GM04504 (cell line): ENCODE measurements at places on chromosomes 5 and 9.
A peak's percentile ranks its signal among the peaks of the same experiment; 100 is the strongest.

DNA sequence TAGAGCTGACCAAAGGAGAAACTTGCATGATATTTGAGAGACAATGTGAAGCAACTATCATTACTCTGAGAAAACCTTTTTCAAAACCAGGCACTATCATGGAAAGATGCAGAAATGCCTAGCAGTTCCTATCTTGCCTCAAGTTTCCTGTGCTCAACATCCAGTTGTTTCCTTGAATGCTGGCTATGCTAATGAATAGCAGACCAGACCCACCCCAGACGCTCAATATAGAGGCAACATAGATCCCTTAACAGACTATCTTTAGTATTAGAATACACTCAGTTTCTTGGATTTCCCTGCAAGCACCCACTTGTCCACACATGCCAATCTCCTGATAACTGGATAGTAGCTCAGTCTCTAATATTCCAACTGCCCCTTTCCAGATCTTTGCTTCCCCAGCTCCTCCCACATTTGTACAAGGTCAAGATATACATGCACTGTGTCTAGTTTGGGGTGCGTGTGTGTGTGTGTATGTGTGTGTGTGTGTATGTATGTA lies 93.3 kb upstream of the PCSK5 start:
- no peak for DNase-seq

DNA sequence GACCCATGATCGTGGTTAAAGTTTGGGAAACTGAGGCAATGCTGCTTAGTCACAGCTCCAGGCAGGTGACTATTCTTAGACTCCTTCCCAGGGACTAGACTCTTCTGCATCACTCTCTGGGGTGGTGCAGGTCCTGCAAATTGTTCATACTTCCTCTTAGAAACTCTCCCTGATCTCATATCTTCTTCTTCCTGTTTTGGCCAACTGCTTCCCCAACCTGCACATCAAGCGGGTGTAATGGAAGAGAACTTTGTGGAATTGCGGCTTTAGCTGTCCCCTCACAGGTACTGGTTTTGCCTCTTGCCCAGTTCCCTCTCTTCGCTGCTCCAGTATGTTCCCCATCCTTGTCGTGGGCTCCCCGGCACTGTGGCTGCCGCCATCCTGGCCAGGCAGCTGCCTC lies 111.5 kb upstream of the CTSL start:
- DNase-seq: no peak

- DNase-seq: no peak
Observed at GRCh38 chr9:3897631-3898030, 371.8 kb upstream of the RFX3 start.

GRCh38 chr9:132199056-132199455 lies 37.2 kb downstream of the NTNG2 start:
- no peak for DNase-seq

- no peak for DNase-seq
Observed at GRCh38 chr9:92476962-92477361, 5.3 kb downstream of the ASPN start.

DNA sequence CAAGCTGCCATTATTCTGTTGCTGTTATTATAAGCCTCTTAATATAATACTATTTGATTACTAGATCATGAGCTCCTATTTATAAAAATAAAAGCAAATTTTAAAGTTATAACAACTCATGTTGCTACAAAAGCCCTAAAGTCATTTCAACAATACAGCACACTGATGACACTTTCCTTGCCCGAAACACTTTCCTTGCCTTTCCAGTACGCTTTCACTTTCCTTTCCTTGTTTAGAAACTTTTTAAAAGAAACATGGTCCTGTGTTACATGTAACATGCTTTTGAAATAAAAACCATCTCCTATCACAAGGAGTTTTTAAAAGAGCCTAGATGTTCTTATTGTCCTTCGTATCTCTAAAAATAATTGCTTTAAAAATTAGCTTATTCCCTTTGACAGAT lies 688.4 kb downstream of the PTPRD start:
- no peak for DNase-seq

DNA sequence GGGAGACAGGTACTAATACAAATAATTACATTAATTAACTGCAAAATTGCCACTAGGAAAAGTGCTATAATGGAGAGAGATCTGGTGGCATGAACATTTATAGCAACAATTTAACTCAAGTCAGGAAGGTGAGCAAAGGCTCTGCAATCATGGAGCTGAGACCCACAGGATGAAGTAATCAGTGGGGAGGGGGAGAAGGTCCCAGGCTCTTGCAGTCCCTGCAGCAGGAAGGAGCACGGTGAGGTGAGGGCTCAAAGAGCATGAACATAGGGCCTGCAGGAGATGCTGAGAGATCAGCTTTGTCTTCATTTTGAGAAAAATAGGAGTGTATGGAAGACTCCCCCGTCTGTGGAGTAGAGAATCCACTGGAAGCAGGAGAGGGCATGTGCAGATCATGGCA lies 6.5 kb downstream of the PTPN3 start:
- no peak for DNase-seq

DNA sequence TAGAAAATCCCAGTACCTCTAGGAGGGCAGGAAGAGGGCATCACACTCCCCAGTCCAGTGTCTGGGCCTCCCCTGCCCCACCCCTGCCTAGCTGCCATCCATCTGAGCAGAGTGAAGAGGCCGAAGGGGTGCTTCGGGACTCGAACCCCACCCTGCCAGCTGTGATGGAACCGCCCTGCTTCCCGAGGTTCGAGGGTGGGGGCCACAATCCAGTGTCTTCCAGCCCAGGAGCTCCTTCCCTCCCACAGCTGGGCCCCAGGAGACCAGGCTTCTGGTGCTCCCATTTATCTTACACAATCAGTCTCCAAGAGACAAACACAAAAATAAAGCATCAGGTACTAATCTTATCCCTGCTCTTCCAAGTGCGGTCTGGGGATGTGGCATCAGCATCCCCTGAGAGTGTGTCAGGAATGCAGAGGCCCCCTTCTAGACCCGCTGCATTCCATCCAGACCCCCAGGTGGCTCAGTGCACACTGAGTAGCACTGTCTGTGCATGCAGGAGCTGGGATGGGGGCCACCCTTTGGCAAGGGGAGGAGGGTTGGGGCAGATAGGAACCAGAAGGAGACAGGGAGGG lies 122.8 kb upstream of the TBC1D2 start:
- no peak for DNase-seq

DNA sequence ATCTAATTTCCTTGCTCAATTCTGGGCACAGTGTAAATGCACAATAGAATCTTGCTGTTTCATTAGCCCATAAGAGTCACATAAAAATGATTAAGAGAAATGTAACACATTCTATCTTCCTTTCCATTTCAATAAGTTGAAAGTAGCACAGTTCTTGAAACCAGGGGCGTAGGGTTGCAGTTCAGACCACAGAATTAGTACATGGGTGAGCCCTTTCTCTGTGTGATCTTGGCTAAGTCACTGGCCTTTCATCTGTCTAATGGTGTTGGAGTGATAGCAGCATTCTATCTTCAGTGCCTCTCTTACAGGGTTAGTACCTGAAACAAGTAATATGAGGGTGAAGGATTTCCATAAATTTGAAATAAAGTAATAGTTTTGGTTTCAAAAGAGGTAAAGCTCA lies 445.3 kb upstream of the ZNF462 start:
- DNase-seq: no peak

GRCh38 chr9:20441711-20442423 lies 180.4 kb downstream of the MLLT3 start:
- no peak for DNase-seq

- DNase-seq: peak; percentile 27
Observed at GRCh38 chr9:109733690-109734089, 46.3 kb upstream of the PALM2AKAP2 start.

DNA sequence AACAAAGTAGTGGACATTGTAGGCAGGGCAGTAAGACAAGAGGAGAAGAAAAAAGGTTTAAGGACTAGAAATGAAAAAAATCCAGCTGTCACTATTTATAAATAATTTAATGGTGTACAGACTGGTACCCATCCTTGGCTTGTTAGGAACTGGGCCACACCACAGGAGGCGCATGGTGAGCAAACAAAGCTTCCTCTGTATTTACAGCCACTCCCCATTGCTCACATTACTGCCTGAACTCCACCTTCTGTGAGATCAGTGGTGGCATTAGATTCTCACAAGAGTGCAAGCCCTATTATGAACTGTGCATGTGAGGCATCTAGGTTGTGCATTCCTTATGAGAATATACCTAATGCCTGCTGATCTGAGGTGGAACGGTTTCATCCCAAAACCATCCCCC lies 62.6 kb upstream of the DMAC1 start:
- DNase-seq: no peak

DNA sequence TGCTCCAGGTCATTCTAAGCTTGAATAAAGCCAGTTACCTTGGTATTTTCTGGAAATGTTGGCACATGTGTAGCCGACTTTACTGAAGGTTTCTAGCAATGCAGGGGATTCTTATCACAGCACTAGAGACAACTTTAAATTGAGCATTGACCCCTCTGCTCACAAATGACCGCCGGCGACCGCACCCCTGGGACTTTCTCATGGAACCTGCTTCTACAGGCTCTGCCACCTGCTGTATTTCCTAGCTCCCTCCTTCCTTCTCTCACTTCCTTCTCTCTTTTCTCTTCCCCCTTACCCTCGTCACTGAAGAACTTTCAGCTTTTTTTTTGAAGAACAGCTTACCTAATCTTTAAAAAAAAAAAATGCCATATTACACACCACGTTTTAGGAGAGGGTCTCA lies 30.9 kb upstream of the DAB2 start:
- DNase-seq: no peak

GRCh38 chr5:154858972-154859871 lies 795 bp downstream of the CNOT8 start:
- no peak for DNase-seq

DNA sequence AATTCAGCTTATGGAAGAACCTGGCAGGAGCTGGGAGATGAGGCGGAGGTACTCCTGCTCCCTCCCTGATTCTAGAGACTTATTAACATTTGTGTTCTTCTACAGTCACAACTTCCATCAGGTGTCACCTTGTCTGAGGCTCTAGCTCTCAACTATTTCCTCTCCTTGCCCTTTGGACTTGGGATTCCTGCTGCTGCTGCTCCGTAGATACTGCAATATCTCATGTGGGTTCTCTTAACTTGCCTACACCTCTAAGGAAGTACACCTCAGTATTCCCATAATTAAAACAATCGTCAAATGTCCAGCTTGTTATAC lies 21.2 kb downstream of the ANXA1 start:
- DNase-seq: no peak

- DNase-seq: no peak
Observed at GRCh38 chr5:10138395-10139057, 111.2 kb downstream of the ATPSCKMT start.
